Inflammatory macrophage (primary cell): ENCODE measurements at places on chromosomes 7 and 10.

DNA sequence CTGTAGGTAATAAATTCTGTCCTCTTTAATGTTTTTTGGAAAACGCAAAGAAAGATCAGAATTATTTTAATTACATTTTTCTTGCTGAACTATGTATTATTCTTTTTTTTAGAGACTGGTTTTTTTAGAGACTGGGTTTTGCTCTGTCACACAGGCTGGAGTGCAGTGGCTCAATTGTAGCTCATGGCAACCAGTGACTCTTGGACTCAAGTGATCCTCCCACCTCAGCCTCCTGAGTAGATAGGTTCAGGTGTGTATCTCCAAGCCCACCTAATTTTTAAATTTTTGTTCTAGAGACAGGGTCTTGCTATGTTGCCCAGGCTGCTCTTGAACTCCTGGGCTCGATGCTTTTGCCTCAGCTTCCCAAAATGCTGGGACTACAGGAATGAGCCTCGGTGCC lies 5.3 kb upstream of the DENND10 start:
- DNase-seq: no peak

- DNase-seq: no peak
Observed at GRCh38 chr10:50566150-50566549, 57.6 kb downstream of the SGMS1 start.

GRCh38 chr10:71161425-71161824 lies 50.9 kb upstream of the UNC5B start:
- DNase-seq: no peak

DNA sequence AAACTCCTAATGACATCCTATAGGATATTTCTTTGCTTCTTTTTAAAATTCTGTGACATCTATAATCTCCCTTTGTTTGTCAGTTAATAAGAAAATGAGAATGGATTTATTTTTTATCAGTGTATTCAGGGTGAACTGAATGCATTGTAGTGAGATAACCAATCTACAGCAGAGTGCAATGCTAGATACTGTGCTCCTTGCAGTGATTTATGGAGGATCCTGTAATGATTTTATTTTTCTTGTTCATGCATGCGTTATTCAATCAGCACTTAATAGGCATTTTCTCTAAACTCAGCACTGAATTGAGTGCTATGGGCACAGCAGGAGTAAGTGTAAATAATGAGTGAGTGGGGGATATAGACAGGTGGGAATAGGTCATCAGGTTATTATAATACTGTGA lies 253.9 kb downstream of the CDK14 start:
- DNase-seq: no peak

DNA sequence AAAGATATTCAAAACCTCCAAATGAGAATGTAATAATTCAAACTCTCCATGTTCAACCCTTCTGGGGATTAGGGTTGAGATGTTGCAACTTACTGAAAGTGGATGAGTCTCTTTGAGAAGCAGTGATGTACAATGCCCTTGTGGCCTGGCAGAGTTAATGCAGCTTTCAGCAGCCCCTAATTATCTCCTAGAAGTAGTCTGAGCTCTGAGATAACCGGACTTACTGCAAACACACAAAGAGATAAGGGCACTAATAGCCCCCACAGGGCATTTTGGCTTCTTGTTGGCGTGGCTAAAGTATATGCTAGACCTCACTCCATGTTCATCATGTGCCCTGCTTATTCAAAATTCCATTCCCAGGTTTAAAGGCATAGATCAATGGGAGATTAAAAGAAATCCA lies 404.7 kb downstream of the NEBL start:
- no peak for DNase-seq

DNA sequence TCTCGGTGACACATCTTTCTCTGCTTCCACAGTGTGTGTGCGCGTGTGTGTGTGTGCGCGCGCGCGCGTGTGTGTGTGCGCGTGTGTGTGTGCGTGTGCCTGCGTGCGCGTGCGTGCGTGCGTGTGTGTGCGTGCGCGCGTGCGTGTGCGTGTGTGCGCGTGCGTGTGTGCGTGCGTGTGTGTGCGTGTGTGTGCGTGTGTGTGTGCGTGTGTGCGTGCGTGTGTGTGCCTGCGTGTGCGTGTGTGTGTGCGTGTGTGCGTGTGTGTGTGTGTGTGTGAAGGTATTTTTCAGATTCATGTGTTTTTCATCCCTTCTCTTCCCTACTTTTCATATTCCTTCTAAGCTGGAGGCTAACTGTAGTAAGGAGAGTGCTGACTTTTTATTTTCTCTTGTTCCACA lies 148.4 kb downstream of the CREB5 start:
- DNase-seq: no peak

GRCh38 chr10:125035588-125036295 lies 93.8 kb downstream of the ZRANB1 start:
- no peak for DNase-seq

- DNase-seq: no peak
Observed at GRCh38 chr7:151069841-151070573, 10.6 kb downstream of the FASTK start.

- DNase-seq: no peak
Observed at GRCh38 chr7:55409482-55410225, 44.5 kb downstream of the LANCL2 start.

GRCh38 chr10:58480321-58480720 lies 32.4 kb upstream of the BICC1 start:
- DNase-seq: no peak

- no peak for DNase-seq
Observed at GRCh38 chr7:144454256-144455039, 51.0 kb upstream of the NOBOX start.

- no peak for DNase-seq
Observed at GRCh38 chr7:51316262-51316665, 345 bp downstream of the COBL start.

DNA sequence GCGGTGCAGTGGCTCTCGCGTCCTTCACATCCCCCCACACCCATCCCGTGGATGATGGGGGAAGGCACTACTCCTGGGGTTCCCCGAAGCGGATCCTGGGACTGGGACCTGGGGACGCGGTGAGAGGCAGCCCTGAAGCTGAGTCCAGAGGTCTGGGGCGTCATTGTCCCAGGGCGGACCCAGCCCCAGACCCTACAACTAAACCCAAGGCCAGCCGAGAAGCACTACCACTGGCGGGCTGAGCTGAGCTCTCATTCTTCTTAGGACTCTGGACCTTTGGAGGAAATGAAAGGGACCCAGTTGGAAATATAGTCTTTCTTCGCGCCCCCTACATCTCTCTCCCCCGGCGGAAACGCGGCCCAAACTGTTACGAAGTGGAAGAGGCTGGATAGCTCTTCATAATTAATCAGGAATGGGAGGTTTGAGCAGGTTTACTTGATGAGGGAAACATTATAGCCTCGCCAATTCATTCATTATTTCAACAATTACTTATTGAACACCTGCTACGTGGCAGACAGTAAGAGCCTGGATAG lies 389 bp upstream of the FBXL15 start:
- no peak for DNase-seq

- peak; percentile 3 for DNase-seq
Observed at GRCh38 chr10:114499116-114499515, 94.8 kb upstream of the AFAP1L2 start.

- no peak for DNase-seq
Observed at GRCh38 chr7:605661-606450, 86.2 kb upstream of the PDGFA start.

GRCh38 chr10:12250181-12250580 lies 54.2 kb downstream of the CDC123 start:
- no peak for DNase-seq

- no peak for DNase-seq
Observed at GRCh38 chr7:156196649-156197048, 384.4 kb upstream of the SHH start.

GRCh38 chr10:23344241-23344841 lies at the start of gene C10orf67:
C10orf67 (minus strand) TSS chr10:23344797; CDS start chr10:23344774, 23 bp downstream.
- DNase-seq: no peak

- DNase-seq: no peak
Observed at GRCh38 chr10:101485207-101485606, 102.8 kb downstream of the POLL start.

DNA sequence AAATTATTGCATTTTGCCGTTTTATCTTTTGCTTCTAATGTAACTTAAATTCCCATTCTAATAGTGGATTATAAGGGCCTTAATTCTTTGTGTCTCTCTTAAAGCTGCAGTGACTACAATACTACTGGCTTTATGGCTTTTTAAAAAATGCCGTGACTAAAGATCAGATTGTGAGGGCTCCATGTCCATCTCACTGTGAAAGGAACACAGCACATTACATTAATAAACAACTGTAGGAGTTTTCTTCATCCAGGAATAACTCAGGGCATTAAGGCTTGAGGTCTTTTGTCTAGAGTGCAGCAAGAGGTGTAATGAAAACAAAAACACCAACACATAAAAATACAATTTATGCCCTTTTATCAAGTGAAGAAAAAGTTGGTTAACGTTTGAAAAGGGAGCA lies 205.3 kb downstream of the SKAP2 start:
- DNase-seq: no peak

GRCh38 chr10:97116462-97117162 lies 69.1 kb downstream of the SLIT1 start:
- DNase-seq: no peak

GRCh38 chr10:23343591-23344240 lies 881 bp downstream of the C10orf67 start:
- no peak for DNase-seq

GRCh38 chr7:155618708-155619633 lies 25.5 kb upstream of the RBM33 start:
- no peak for DNase-seq

GRCh38 chr10:121644501-121644900 lies 46.3 kb upstream of the FGFR2 start:
- no peak for DNase-seq

GRCh38 chr7:30411173-30411572 lies 67.4 kb downstream of the NOD1 start:
- DNase-seq: no peak

- no peak for DNase-seq
Observed at GRCh38 chr10:24427678-24428409, 218.9 kb downstream of the KIAA1217 start.

GRCh38 chr10:78401624-78402367 lies 368.1 kb downstream of the RPS24 start:
- no peak for DNase-seq

DNA sequence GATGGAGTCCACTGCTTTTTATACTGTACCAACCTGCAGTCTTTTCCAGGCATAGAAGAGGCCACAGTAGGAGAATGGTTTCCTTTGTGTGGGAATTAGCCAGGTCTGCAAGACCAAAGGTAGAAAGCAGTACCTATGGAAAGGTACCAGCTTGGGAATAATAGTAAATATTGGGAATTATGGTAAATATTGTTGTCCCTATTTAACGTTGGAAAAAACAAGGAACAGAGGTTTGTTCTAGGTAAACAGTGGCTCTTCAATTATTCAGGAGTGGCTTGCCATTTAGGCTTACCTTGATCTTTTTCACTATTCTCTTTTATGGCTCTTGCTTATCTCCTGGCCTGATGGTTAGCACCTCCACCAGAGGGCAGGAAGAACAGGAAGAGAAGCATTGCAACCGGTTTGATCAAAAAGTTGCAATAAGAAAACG lies 43.9 kb upstream of the GSAP start:
- DNase-seq: no peak

- no peak for DNase-seq
Observed at GRCh38 chr7:11592699-11593098, 239.3 kb downstream of the THSD7A start.

GRCh38 chr7:2638224-2638991 lies 6.6 kb downstream of the TTYH3 start:
- DNase-seq: peak; percentile 87

- DNase-seq: no peak
Observed at GRCh38 chr7:142910031-142910433, 23.5 kb downstream of the TRPV5 start.

DNA sequence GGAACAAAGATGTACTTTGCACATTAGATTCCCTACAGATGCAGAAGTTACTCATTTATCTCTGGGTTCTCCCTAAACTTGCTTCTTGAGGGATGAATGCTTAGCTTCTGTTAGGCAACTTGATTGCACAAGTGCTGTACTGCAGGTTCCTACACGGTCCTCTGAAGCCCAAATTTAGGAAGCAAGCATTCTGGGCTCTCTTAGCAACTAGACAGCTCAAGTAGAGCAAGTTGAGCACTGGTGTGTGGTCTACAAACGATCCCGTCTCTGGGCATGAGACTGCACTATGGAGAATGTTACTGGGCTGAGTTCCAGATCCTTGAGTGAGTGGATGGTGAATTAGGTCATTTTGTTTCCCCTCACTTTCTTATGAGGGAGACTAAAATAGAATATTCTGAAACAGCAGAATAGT lies 14.3 kb downstream of the SEMA3D start:
- no peak for DNase-seq

DNA sequence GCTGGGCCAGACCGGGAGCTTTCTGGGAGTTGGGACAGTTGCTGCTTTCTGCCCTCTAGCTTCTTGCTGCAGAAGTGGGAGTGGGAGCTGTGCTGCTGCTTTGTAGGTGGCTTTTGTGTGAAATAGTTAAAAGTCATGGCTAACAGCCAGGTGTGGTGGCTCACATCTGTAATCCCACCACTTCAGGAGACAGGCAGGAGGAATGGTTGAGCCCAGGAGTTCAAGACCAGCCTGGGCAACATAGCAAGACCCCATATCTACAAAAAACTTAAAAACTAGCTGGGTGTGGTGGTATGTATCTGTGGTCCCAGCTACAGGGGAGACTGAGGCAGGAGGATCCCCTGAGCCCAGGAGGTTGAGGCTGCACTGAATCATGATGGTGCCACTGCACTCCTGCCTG lies 13.7 kb downstream of the TACR2 start:
- DNase-seq: no peak
